ENCODE measurements at places on chromosomes 3 and 15. TPM values are rescaled to one million over a fixed set of nuclear protein-coding genes. Genes with fewer than 3 reads are reported as not detected.
A peak's percentile ranks its signal among the peaks of the same experiment; 100 is the strongest.

The C3orf85 gene
- not detected for total RNA-seq

DNA sequence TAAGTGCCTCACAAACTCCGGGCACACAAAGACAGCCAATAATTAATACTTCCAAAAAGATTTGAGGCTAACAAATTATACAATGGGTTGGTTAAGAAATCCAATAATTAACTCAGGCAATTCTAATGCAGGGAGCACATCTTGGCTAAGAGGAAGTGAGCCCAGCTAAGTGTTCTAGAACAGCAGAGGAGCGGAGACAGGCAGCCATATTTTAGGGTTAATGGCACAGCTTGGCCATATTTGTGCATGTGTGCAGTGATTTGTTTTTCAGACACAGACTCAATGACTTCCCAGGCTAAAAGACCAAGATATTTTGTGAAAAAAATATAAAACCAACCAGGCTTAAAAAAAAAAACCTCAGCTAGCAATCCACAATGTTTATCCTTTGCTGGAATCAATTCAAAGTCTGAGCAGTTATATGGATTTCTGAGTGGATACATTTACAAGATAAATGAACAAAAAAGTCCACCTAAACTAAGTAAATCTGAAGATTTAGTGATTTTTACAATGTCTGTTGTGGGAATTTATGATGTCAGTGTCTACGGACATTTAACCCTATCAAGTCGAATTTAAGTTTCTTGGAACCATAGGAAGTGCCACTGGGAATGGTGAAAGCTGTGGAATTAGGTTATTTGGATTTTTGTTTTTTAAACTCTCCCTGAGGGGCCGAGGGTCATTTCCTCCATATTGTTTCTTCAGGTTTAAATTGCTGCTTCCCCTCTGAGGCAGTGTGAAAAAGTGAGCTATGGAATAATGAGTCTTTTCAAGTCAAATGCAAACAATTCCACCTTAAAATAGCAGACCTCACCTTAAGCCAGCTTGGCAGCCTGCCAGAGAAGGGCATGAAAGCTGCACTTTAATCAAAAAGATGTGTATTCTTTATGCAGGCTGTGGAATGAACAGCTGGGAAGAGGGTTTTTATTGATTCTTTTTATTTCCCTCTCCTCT is 413.7 kb upstream of the TBL1XR1 start:
- DNase-seq, result no peak

DNA sequence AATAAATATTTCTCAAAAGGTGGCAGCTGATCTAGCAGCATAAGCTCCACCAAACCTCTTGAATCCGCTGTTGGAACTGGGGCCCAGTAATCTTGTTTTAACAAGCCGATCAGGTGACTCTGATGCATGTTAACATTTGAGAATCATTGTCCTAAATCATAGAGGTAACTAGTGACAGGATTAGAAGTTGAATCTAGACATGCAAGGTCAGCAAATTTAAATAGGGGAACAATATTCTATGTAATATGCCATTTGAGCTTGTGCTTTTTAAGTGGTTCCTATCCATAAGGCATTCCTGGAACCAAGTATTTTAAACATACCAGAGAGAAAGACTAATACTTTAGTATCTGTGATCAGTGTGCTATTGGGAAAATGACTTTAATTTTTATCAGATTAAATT is 412.8 kb downstream of the PYDC2 start:
- no peak for DNase-seq

DNA sequence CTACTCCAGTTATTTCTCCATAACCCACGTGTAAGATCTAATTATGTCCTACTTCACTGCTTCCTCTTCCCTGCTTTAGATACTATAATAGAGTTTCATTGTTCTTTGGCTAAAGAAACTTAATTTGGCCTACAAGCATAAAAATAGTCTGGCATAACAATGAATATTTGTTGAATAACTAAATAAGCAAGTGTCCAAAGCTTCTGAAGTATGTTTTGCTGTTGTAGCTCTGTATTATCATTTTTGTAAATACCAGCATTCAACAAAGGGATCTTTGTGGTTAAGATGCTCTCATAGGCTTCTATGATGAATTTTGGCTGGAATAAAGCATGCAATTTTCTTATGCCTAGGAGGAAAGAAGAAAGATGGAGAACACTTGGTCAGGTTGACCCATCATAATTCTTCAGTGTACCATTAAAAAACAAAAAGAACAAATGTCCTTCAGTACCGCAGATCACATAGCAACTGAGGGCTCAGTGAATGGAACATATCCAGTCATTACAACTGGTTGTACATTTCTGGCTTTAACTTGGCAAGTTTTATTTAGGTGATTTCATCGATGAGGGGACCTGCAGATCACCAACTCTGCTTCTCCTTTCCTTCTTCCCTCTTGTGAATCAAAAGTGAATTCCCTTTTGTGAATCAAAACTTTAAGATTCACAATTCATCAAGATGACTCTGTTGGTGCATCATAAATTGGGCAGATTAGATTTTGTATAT is 465.9 kb upstream of the TGFBR2 start:
- DNase-seq, result no peak

The ZNF592 gene
- 31.0 TPM for total RNA-seq

DNA sequence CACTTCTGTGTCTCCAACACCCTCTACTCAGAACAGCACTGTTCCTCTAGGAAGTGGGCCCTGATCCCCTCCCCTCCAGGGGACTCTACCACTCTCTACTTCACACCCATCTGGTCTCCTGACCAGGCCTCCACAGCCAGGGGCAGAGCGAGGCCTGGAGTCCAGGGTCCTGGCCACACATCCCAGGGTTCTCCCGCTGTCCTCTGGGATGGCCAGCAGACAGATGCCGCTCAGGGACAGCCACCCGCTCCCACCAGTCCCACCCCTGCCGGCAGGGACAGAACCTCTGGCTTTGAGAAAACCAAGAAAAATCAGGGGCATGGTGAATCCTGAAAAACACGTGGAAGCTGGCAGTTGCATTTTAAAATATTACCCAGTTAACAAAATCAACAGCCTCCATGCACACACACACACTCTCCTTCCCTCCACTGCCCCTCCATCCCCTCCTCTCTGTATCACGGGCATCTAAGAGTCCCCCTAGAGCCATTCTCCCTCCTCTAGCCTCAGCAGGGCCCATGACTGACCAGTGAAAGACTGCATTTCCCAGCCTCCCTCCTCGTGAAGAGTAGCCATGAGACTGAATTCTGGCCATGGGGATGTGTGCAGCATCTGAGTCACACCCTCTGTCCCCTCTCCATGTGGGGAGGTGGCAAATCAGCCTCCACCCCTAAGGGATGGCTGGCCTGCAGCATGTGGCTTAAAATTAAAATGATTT is 32.1 kb upstream of the IQSEC1 start:
- DNase-seq, result no peak

DNA sequence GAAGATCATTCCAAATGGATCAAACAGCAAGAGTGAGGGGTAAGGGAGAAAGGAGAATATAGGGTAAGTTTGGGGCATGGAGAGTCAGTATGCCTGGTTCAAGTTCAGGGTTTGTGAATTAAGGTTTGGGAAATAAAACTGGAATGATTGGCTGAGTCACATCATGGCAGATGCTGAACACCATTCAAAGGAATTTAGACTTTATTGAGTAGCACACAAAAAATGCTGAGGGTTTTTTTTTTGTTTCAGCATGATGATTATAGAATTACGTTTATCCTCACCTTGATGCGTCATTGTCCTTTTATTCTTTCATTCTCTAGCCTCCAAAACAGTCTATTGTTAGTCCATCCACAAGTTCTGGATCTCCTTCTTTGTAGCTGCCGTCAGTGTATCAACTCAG is 220.0 kb upstream of the UMPS start:
- no peak for DNase-seq

DNA sequence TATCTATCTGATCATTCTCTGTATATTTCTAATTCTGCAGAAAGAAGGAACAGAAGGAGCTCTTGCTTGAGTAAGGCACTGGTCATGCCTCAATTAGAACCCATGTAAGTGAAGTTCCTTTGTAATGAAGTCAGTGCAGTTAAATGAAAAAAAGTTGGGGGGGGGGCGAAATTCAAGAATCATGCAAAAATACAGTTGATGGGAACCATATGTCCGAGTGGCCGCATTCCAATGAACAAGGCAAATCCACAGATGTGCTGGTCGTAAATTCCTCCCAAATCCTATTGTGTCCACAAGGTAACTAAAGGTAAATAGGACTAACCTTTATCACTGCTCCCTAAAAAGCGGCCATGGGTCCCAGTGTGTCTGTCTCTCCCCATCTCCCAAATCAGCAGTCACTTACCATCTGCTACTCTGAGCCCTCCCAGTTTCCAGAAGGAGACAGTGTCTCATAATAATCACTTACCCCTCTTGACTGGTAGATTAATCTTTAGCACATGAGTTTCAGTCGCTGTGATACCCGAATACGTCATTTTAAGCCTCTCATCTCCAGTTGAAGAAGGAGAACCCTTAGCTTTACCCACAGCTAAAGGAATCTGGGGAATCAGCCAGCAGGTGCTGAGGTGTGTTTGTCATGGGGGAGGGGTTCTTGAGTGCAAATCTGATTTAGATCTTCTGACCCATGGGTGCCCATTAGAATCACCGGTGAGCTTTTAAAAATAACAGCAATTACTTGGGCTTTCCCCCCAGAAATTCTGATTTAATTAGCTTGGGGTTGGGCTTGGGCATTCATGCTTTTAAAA is 56.3 kb upstream of the EPHB3 start:
- no peak for DNase-seq

GRCh38 chr3:24182756-24183155 is 237.7 kb downstream of the NR1D2 start:
- DNase-seq, result no peak

DNA sequence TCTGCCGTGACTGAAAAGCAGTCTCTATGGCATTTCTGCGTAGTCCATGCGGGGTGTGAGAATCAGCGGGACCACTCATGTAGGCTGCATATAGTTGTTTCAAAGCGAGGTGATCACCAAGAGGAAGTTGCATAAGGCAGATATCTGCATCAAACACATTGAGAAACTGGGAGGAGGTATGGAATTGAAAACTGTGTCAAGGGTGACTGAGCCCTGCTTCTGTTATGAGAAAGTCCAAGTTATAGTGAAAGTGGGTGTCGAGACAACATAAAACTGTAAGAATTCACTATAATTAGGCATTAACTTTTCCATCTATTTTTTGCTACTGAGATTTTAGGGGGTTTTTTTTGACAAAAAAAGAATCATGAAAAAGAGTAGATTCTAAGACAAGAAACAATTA is 109.3 kb downstream of the ZIC1 start:
- no peak for DNase-seq

DNA sequence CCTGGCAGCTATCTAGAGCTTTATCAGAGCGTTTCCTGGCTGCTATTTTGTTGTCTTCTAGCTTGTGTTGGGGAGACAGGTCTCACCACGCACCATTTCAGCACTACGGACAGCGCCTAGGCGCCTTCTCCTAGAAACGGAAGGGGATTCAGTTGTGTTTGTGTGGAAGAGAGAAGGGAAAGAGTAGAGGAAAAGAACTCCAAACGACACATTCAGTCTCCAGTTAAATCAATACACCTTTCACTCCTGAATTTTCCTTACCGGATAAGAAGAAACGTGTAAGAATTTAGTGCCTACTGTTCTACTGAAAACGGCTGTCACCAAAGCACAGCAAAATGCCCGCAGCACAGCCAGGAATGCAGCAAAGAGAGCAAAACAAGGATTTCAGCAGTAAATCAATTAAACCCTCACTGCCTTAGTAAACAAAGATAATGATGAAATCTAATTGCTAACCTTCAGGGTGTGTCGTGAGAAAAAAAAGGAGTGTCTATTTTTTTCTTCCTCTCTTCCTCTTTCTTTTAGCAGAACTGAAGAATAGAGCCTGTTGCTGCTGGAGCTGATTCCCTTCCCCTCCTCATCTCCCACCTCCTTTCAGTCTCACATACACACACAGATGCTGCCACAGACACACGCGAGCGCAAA is 412 bp upstream of the CTXN2 start:
- peak; percentile 22 for DNase-seq

The COL8A1 gene
- total RNA-seq, result 170 TPM

The NLGN1 gene
- 21.6 TPM for total RNA-seq

GRCh38 chr3:56754741-56755417 is 46.9 kb downstream of the ARHGEF3 start:
- DNase-seq, result peak; percentile 23

GRCh38 chr15:69592954-69593353 is 140.3 kb downstream of the RPLP1 start:
- DNase-seq, result no peak

The NAALADL2 gene
- total RNA-seq, result 11.1 TPM

The ZNF662 gene
- 17.8 TPM for total RNA-seq

GRCh38 chr15:40759961-40760360 is 3.9 kb upstream of the GCHFR start:
- no peak for DNase-seq

DNA sequence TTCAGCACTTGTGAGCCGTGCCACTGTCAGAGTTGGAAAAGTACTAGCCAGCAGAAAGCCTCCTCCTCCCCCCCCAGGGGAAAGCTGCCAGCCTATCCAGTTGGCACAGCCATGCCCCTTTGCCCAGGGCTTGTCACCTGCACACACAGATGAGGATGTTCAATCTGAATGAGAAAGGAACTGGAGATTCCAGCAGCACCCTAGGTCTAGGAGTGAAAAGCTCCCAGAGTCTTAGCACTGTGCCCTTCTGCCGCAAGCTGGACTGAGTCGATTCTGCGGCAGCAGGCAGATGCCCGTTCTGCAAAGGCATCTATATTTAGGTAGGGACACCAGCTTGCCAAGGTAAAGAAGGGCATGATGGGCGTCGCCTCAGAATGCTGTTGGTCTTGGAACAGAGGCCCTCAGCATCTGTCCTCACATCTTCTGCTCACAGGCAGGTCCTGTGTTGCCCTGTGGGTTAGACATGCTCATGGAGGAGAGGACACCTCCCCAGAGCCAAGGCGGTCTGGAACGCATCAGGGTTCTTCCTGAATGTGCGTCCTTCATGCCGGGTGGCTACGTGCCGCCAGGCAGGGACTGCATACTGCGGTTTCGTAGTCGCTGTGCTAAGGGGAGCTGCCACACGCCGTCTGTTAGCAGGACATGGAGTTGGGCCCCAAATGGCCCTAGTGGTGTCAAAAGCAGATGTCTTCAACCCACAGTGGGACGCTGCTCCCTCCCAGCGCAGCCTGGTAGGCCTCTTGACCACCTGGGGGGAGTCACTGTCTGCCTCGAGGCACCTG is 109.5 kb downstream of the VGLL4 start:
- no peak for DNase-seq

DNA sequence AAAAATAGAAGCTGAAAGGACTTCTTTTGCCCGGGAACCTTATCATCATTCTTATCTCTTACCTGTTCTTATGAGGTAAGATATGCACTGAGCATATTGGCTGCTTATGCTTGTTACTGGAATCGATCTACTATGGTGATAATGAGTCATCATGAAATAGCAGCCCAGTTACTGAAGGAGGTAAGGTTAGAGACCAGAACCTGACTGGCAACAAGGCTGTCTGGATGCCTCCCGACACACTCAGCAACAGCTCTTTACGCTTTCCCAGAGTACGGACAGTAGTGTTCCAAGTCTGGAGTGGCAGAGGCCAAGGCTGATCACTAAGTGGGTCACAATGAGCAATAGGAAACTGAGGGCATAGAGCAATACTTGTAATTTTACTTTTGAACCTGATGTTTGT is 314.1 kb downstream of the NLGN1 start:
- DNase-seq, result no peak

- peak; percentile 46 for DNase-seq
Observed at GRCh38 chr3:136929977-136930670, 27.7 kb upstream of the IL20RB start.

- DNase-seq, result no peak
Observed at GRCh38 chr15:83476708-83477107, 29.6 kb downstream of the SH3GL3 start.

GRCh38 chr3:115072265-115073021 is 74.6 kb downstream of the ZBTB20 start:
- no peak for DNase-seq

The GREM1 gene
- total RNA-seq, result not detected

The IGSF11 gene
- total RNA-seq, result 40.8 TPM

The COL6A5 gene
- total RNA-seq, result not detected

Measured in tibial nerve (tissue), 4 donors.